ENCODE measurements at places on chromosomes 16 and 17.

DNA sequence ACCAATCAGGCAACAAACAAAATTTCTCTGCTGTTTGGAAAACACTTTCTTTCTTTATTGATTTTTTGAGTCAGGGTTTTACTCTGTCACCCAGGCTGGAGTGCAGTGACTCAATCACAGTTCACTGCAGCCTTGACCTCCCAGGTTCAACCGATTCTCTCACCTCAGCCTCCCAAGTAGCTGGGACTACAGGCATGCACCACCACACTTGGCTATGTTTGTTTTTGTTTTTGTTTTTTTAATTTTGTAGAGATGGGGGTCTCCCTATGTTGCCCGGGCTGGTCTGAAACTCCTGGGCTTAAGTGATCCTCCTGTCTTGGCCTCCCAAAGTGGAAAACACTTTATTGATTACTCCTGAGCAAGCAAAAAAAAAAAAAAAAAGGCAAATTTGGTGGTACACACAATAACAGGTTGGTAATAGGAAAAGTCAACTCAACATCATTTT lies 276.4 kb downstream of the SOX9 start:
- no peak for DNase-seq

GRCh38 chr16:83438326-83438725 lies 369.5 kb upstream of the HSBP1 start:
- DNase-seq = no peak

DNA sequence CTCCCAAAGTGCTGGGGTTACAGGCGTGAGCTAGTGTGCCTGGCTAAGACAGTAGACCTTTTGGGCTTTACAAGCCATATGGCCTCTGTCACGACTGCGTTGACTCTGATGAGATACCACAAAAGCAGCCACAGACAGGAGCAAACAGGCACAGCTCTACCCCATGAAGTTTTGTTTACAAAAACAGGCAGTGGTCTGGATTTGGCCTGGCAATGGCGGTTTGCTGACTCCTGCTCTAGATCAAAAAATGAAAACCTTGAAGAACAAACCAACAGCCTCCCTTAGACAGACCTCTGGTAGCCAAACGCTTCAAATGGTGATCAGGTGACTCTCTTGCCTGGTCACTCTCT lies 20.7 kb downstream of the SLC43A2 start:
- DNase-seq = no peak

DNA sequence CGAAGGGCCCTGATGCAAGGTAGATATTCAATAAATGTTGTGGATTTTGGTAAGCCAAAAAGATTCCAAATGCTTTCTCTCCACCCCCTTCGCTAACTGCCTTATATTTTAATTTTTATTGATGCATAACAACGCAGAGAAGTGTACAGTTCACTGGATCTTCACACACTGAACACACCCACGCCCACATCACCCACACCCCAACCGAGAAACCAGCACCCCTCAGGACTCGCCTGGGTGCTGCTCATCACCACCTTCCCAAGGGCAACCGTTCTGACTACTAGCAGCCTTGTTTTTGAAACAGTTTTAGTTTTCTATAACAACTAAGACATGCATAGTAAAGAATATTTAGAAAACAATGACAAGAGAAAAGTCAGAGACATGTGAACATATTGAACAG lies 9.1 kb upstream of the PLCG2 start:
- DNase-seq = no peak

DNA sequence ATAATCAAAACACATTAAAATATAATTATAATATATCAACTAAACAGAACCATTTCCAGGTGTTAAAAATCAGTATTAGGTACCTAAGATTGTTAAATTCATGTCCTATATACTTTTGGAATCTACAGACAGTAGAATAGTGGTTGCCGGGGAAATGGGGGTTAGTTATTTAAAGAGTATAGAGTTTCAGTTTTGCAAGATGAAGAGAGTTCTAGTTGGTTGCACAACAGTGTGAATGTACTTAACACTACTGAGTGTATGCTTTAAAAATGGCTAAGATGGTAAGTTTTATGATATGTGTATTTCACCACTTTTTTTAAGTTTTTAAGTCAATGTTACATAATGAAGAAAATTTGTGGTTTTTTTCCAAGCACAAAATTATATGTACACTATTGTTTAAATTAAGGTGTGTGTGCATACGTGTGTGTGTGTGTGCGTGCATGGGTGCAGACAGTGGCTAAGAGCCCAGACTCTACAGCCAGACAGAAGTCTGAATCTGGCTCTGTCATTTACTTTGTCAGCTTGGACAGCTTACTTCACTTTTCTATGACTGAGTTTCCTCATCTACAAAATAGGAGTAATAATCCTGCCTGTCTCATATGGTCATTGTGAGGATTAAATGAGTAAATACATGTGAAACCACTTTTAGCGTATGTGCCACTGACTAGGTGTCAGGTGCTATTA lies 25.3 kb upstream of the PHAF1 start:
- DNase-seq = no peak

DNA sequence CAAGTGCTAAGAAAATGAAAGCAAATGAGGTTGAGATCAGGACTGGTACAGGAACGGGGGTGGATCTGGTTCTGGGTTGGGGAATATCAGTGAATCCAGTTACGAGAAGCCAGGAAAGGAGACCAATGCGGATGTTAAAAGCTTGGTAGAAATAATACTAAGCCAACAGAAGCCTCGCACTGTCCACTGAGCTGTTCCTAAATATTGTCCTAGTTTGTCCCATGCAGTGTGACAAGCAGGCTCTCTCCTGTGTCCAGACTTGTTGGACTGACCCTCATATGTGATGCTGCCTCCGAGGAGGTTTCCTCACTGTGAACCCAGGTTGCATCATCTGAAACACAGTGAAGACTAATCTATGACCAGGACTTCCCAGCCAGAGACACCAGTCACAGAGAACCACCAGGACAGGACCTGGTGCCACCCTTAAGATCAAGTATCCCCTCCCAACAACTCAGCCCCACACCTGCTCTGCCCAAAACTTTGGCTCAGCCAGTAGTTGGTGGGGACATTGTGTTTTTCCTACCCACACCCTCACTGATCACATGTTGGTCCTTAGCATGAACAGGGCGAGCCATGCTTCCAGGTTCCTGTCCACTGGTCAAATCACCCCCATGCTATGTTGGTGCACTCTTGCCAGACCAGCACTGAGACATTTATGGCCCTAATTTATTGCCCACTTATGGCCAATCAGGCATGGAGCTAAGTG lies 32.7 kb upstream of the SCNN1B start:
- DNase-seq = no peak

- no peak for DNase-seq
Measured at GRCh38 chr17:351449-351738, 1.2 kb downstream of the RPH3AL start.

GRCh38 chr16:51445250-51445649 lies 294.2 kb upstream of the SALL1 start:
- DNase-seq = no peak

GRCh38 chr16:19588661-19589060 lies 33.2 kb downstream of the VPS35L start:
- no peak for DNase-seq

Data from hematopoietic multipotent progenitor cell treated with erythropoietin and hydrocortisone succinate and interleukin-3 and kit ligand, for 8 days (in vitro differentiated cells).